CD8-positive, alpha-beta memory T cell (primary cell): ENCODE measurements at places on chromosomes 4 and X. TPM values are rescaled to one million over a fixed set of nuclear protein-coding genes. Genes with fewer than 3 reads are reported as not detected.

DNA sequence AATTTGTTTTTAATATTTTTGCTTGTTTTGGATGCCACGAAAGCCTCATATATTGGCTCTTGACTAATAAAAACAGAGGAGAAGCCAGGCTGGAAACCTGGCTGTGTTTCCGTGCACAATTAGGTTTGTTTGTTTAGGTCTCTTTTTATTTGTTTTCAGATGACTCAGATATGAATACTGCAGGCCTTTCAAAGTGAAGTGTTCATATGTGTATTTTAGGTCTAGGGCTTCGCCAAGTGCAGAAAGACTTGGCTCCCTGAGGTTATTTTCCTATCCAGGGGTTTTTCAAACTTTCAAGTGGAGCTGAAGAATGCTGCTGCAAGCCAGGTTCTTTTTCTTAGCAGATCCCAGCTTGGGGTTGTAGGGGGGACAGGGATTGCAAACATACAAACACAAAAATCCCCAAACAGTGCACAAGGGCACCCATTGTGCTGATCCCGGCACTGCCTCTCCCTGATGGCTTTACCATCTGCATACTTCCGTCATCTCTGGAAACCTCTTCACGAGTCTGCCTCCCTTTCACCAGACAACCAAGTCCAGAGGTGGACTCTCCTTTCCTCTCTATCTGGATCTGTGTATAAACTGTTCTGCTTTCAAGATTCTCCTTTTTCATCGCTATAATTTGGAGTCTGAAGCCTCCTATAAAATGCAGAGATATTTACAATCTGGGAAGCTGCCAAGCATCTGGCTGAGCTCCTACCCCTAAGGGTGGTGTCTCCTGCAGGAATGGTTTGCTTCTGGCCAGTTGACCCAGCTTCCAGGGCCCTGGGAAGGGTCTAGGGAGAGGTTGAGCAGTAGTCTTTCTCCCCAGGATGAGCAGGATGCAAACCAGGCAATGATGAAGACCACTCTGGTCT, 108.6 kb downstream of the SMIM20 start:
- DNase-seq: no peak

DNA sequence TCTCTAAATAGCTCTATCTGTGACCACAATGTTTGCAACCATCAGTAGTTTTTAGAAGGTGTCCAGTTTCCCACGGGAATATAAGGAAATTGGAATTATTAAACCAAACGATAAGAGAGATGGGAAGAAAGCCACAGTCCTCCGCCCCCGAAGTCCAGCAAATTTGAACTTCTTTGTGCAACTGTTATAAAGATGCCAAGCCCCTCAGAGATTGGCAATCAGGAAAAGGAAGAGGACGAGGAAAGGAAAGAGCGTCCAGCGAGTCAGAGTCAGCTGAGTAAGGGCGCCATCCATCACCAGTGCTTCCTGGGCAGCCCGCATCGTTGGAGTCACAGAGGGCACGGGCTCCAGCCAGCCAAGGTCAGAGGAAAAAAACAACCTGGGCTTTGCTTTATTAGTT, 35.7 kb downstream of the LDB2 start:
- DNase-seq: no peak

DNA sequence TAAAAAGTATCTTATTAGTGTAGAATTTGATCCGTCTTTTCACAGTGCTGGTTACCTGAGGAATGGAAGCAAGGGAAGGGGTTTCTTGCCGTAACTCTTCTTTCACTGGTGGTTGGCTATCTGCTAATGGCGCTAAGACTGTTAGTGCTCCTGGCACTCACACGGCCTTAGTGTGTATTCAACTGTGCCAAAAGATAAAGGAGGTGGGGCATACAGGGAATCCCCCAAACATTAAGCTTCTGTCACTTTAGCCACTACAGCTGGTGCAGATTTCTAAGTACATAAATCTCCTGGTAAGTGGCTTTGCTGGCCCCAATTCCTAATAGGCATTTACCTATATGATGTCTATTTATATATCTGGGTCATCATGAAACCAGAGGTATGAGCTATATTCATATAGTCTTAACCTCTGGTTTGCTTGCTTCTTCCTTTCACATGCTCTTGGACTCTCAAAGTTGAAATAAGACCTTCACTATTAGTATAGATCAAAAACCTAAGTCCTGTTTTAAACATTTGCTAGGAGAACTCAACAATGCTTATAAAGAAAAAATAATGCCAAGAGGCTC, 95.1 kb downstream of the TSPAN7 start:
- DNase-seq: no peak

Gene LEF1
- 53.2 TPM for total RNA-seq

Gene DOK7
- not detected for total RNA-seq

- DNase-seq: no peak
These were observed 14.6 kb upstream of the IL13RA2 start for GRCh38 chrX:115031989-115032388.

GRCh38 chr4:46924789-46925529, 15.9 kb upstream of the COX7B2 start:
- no peak for DNase-seq

GRCh38 chr4:115201042-115201330, 87.6 kb upstream of the NDST4 start:
- DNase-seq: no peak

DNA sequence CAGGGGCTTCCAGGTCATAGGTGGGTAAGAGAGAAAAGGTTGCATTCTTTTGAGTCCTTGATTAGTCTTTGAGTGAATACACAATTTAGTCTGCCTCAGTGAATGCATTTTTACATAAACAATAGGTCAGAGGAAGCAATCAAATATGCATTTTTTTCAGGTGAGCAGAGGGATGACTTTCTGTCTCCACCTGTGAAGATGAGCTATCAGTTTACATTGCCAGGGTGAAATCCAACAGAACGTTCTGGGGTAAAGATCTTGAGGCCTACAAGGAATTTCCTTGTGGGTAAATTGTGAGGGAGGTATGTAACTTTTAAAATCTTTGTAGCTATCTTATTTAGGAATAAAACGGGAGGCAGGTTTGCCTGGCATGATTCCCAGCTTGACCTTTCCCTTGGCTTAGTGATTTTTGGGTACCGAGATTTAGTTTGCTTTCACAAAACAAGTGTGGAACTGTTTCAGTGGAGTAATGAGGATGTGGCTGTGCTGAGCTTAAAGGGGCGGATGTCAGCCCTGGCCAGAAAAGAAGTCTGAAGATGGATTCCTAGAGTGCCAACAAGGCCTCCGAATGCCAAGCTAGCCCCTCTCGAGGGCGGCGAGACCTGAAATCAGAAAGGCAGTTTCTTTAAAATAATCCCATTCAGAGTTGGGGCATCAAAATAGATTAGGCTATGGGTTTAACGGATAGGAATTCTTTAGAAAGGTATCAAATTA, 29.5 kb downstream of the TMEM131L start:
- DNase-seq: no peak

- no peak for DNase-seq
These were observed 192.7 kb downstream of the RCHY1 start for GRCh38 chr4:75321484-75321883.

GRCh38 chr4:186722796-186723291, 812 bp downstream of the FAT1 start:
- DNase-seq: no peak

GRCh38 chr4:38687571-38688011, 23.6 kb downstream of the KLF3 start:
- DNase-seq: no peak

DNA sequence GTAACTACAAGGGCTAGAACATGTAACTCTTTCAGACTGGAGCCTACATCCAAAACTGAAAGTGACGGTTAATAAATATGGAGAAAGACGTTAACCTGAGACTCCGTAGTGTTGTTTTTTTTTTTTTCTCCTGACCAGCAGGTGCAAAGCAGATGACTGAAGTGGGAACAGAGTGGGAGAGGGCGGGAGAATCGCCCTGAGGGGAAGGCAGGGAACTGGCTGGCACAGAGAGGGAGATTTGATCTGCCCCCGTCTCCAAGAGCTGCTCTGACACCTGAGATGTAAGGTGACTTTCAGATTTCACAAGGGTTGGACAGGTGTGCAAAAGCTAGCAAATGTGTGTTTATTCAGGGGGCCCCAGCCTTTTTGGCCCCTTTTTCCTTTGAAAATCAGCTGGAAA, 180.2 kb downstream of the PALLD start:
- DNase-seq: no peak

Gene C4orf50
- 0.37 TPM for total RNA-seq

GRCh38 chrX:39453889-39454621, 643.7 kb downstream of the BCOR start:
- DNase-seq: no peak

DNA sequence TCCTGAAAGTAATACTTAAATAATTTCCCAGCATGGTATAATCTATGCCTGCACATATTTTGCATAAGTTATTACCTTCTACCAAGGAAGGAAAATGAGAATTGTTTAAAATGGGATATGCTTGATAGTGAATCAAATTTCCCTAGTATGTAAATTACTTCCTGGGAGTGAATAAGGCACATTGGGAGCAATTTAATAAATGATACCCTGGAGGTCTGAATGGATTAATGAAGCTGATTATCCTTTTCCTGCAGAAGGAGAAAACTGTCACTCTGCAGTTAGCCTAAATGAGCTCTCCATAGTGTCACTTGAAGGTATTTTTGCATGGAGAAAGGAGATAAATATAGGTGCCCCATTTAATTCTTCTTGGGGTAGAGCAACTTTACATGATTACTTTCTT, 2212.0 kb downstream of the PCDH7 start:
- DNase-seq: no peak

Gene TMEM255A
- total RNA-seq: not detected

Gene USP26
- not detected for total RNA-seq

Gene VSIG4
- total RNA-seq: 0.64 TPM

- DNase-seq: no peak
These were observed 6.0 kb upstream of the CENPE start for GRCh38 chr4:103204111-103204510.

Gene IGFBP7
- not detected for total RNA-seq

Gene CRLF2
- total RNA-seq: 0.13 TPM

Gene PPARGC1A
- total RNA-seq: not detected

DNA sequence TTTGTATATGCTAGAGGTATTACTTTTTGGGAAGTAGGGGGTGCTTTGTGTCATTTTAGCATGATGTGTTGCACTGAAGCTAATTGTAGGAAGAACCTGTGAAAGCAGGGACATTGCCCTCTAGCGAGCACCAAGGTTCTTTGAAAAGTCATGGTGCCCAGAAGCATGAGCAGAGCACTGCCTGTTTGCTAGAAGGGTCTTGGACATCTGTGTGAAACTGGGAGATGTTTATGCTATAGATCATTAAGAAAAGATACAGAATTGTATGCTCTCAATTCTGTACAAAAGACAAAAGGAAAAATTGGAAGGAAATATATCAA, 14.7 kb downstream of the GRPR start:
- DNase-seq: no peak

DNA sequence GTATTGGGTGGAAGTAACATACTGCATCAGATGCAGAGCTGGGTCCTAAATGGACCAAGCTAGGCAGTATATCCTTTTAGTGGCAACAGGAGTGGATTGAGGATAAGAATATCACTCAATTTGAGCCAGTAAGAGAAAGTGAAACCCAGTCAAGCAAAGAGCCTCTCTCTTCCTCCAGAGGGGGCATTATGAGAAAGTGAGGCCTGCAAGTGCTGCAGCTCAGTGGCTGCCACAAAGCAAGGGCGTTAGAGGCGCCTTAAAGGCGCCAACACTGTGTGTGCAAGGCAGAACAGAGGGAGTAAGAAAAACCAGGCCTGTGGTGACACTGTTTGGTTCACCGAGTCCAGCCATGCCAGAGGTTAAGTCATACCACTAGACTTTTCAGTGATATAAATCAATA, 17.5 kb downstream of the STX18 start:
- peak; percentile 39 for DNase-seq

- DNase-seq: no peak
These were observed 138.8 kb upstream of the DCAF8L1 start for GRCh38 chrX:28120072-28120471.

- no peak for DNase-seq
These were observed 41.0 kb upstream of the SCD5 start for GRCh38 chr4:82839624-82840023.

- no peak for DNase-seq
These were observed 406.2 kb downstream of the MAPK10 start for GRCh38 chr4:85953651-85954018.

DNA sequence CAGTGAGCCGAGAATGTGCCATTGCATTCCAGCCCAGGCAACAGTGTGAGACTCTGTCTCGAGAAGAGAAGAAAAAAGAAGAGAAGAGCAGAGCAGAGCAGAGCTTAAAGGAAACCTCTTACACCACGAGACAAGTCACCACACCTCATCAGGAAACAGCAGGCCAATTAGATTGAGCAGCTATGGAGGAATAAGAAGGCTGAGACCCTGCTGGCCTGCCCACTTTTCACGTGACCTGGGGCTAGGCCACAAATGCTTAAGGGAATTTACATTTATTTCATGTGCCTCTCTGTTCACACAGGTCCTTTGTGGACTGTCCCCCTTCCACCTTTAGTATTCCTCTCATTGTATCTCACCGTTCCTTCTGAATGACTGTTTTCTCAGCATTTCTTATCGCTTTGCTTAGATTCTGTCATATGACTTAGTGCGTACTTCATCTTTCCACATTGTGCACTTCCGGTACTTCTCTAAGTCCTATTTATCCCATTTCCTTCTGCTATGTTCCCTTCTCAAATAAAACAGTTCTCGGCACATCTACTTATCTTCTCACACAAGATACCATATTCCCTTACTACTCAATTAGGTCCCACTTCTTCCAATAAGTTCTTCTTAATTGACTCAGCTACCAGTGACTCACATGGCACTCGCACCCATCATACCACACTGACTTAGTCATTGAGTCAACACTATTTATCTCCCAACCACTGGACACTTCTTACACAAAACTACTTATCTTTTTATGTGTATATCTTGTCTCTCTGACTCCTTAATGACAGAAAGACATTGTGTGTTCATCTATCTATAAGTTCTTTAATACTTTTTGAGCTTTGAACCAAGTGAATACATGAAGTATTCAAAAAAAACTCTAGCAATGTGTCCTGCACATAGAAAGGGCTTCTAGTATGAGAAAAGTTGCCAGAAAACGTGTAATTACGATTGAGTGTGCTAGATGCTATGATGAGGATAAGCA, 11.0 kb downstream of the CUL4B start:
- DNase-seq: no peak

Gene DGKQ
- 17.2 TPM for total RNA-seq

DNA sequence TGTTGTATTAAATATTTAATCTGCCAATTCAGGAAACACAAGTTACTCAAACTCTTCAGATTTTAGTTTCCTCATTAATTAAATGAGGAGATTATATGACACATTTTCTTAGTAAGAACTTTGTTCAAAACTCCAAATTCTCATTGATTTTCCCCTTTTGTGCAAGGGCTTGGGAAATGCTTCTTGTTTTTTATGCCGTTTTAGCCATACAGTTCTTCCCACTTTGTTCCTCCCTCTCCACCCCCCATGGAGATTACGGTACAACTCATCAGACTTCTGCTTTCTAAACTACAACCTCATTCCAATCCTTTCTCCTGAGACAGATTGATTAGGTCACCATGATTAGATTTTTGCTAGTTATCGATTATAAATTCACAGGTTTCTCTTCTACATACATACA, 10.9 kb upstream of the BBS7 start:
- DNase-seq: no peak

Gene ART3
- not detected for total RNA-seq

Gene DDX53
- total RNA-seq: not detected

GRCh38 chr4:128060699-128061565, at the start of gene LARP1B:
Gene LARP1B (plus strand): TSS chr4:128061312. CDS start chr4:128074952, 13,640 bp downstream.
- peak; percentile 93 for DNase-seq

Gene RTL3
- not detected for total RNA-seq
